Vagina (tissue), 2 donors: ENCODE measurements at places on chromosomes 5 and 9. TPM values are rescaled to one million over a fixed set of nuclear protein-coding genes. Genes with fewer than 3 reads are reported as not detected.

GRCh38 chr5:16550316-16550952, 66.4 kb downstream of the RETREG1 start:
- H3K27ac ChIP-seq: peak overlapping the region; percentile 19
- H3K4me3 ChIP-seq: no peak overlapping the region
- no peak for DNase-seq
- H3K36me3 ChIP-seq: no peaks in the 10 kb centered on the region
- no peaks in the 10 kb centered on the region for H3K27me3 ChIP-seq

DNA sequence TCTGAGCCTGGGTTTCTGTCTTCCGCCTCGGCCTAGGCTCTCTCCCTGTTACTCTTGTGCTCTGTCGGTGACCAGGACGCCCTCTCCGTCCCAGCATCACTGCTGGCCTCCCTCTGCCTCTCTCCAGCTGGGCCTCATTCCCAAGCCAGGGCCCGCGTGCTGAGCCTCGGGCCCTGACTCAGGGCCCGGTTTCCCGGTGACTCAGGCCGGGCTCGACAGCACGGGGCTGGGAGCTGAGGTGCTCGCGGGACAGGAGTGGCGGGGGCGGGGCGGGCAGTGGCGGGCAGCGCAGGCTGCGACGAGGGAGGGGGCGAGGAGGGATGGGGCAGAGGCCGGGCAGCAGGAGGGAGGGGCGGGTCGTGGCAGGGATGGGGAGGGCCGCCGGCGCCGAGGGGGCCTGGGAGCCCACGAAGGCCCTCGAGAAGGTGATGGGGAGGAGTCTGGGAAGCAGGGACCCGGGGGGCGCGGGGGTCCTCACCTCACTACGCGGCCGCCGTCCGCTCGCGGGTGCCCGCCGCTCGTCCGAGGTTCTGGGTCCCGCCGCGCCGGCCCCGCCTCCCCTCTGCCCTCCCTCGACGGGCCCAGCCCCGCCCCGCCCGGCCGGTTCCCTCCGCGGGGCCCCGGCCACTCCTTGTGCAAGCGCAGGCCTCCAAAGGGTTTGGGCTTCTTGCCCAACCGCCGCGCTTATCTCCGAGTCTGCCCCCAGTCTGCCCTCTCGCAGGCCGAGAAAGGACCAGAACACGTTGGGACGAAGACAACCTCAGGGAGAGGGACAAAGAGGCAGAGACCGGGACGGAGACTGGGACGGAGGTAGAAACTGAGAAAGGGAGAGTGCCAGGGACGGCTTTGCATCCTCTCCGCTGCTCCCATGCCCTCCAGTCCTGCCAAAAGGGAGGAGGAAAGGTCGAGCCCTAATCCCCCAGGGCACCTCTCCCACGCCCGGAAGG, at the start of gene ARAP3:
Gene ARAP3 (minus strand): TSS at position 536 of the 947 bp plus-strand sequence. CDS start 1,744 bp downstream, outside the sequence.
- H3K27ac ChIP-seq: peak within 1 kb of the TSS; percentile 76
- H3K4me3 ChIP-seq: peak within 1 kb of the TSS; percentile 49
- no peaks in the 10 kb centered on the region for H3K36me3 ChIP-seq
- H3K27me3 ChIP-seq: no peaks in the 10 kb centered on the region

- no peaks in the 10 kb centered on the region for H3K4me1 ChIP-seq
- no peak overlapping the region for H3K27ac ChIP-seq
- no peak for DNase-seq
- no peak overlapping the region for H3K4me3 ChIP-seq
Observed at GRCh38 chr9:83342006-83342405, 196.2 kb downstream of the FRMD3 start.

GRCh38 chr5:58335518-58335917, 124.4 kb downstream of the PLK2 start:
- no peak overlapping the region for H3K27ac ChIP-seq
- H3K27me3 ChIP-seq: no peaks in the 10 kb centered on the region
- H3K36me3 ChIP-seq: no peaks in the 10 kb centered on the region
- DNase-seq: no peak
- no peaks in the 10 kb centered on the region for H3K4me1 ChIP-seq

- no peaks in the 10 kb centered on the region for H3K36me3 ChIP-seq
- H3K4me3 ChIP-seq: peak overlapping the region; percentile 69
- no peak for DNase-seq
Observed at GRCh38 chr9:21803649-21804048, 1.2 kb downstream of the MTAP start.

GRCh38 chr9:80516679-80517078, 944.9 kb downstream of the TLE4 start:
- DNase-seq: no peak
- no peaks in the 10 kb centered on the region for H3K4me1 ChIP-seq
- H3K27me3 ChIP-seq: no peaks in the 10 kb centered on the region
- H3K36me3 ChIP-seq: no peaks in the 10 kb centered on the region
- no peak overlapping the region for H3K4me3 ChIP-seq
- no peak overlapping the region for H3K27ac ChIP-seq

GRCh38 chr9:133981958-133982681, 10.0 kb downstream of the VAV2 start:
- no peaks in the 10 kb centered on the region for H3K27me3 ChIP-seq
- H3K4me3 ChIP-seq: no peak overlapping the region
- H3K36me3 ChIP-seq: no peaks in the 10 kb centered on the region
- H3K27ac ChIP-seq: no peak overlapping the region
- DNase-seq: no peak
- H3K4me1 ChIP-seq: peaks cover 21% of the 10 kb centered on the region

- no peak overlapping the region for H3K27ac ChIP-seq
- no peak for DNase-seq
- H3K27me3 ChIP-seq: no peaks in the 10 kb centered on the region
Observed at GRCh38 chr9:137721479-137721878, 102.7 kb downstream of the EHMT1 start.

GRCh38 chr9:136403915-136404800, 4.2 kb upstream of the SNAPC4 start:
- no peaks in the 10 kb centered on the region for H3K36me3 ChIP-seq
- no peak overlapping the region for H3K4me3 ChIP-seq
- no peaks in the 10 kb centered on the region for H3K27me3 ChIP-seq
- H3K27ac ChIP-seq: no peak overlapping the region
- DNase-seq: no peak

GRCh38 chr5:59061377-59061776, 478.5 kb downstream of the RAB3C start:
- H3K4me3 ChIP-seq: no peak overlapping the region
- no peak overlapping the region for H3K27ac ChIP-seq
- H3K4me1 ChIP-seq: peaks cover 21% of the 10 kb centered on the region
- H3K27me3 ChIP-seq: no peaks in the 10 kb centered on the region
- no peak for DNase-seq
- no peaks in the 10 kb centered on the region for H3K36me3 ChIP-seq

DNA sequence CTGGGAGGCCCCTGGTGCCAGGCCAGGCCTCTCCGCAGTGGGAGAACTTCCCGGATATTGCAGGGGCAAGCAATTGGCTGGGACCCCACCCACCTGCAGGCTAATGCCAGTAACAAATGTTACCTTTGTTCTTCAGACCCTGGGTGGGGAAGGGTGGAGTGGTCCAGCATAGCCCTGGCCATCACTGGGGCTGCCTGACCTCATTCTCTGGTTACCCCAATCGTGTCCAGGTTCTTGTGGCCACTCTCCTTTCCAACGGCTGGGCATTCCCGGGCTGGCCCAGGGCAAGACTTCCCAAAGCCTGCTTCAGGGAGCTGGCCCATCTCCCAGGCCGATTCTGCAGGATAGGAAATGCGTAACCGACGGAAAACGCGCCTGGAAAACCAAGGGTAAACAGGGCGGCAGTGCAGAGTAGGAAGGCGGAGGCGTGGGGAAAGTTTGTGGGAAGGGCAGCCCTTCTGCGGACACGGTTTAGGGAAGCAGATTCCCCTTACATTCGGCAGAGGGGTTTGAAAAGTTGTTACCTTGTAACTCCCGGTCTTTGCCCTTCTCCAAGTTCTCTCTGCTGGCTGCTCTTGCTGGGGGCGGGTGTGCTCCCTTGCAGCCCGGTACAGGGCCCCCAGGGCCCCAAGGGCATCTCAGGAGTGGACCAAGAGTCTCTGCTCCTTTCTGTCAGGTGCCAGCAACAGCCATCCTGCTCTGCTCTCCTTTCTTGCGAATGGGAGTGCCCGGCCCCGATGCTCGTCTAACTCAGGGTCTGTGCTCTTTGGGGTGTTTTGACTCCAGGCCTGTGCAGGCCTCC, 3.5 kb downstream of the NRARP start:
- H3K27ac ChIP-seq: peak overlapping the region; percentile 51
- H3K4me3 ChIP-seq: peak overlapping the region; percentile 53
- no peak for DNase-seq

GRCh38 chr9:121912812-121913627, 180.1 kb downstream of the TTLL11 start:
- no peak overlapping the region for H3K4me3 ChIP-seq
- H3K27ac ChIP-seq: no peak overlapping the region
- H3K27me3 ChIP-seq: no peaks in the 10 kb centered on the region
- DNase-seq: no peak
- H3K4me1 ChIP-seq: no peaks in the 10 kb centered on the region
- no peaks in the 10 kb centered on the region for H3K36me3 ChIP-seq

GRCh38 chr9:90394871-90395270, 247.8 kb downstream of the DIRAS2 start:
- H3K4me1 ChIP-seq: no peaks in the 10 kb centered on the region
- DNase-seq: no peak
- no peaks in the 10 kb centered on the region for H3K36me3 ChIP-seq
- H3K4me3 ChIP-seq: no peak overlapping the region
- no peaks in the 10 kb centered on the region for H3K27me3 ChIP-seq

DNA sequence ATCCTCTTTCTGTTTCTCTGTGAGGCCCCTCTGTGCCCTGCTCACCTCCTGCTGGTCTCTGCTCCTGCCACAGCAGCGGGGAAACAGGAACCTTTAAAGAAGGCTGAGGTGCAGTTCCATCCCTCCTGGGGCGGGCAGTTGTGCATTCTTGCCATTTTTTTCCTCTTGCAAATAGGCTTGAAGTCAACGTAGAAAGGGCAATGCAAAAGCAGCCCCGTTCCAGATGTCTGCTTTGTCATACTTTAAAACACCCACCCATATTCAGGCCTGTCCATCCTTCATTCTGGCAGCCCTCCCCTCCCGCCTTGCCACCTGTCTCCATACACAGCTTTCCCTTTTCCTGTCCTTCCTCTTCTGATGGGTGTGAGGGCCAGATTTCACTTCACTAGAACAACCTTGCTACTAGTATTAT, 65.4 kb upstream of the KLF9 start:
- no peak for DNase-seq
- H3K27ac ChIP-seq: peak overlapping the region; percentile 95
- peaks cover 97% of the 10 kb centered on the region for H3K4me1 ChIP-seq
- H3K4me3 ChIP-seq: no peak overlapping the region

DNA sequence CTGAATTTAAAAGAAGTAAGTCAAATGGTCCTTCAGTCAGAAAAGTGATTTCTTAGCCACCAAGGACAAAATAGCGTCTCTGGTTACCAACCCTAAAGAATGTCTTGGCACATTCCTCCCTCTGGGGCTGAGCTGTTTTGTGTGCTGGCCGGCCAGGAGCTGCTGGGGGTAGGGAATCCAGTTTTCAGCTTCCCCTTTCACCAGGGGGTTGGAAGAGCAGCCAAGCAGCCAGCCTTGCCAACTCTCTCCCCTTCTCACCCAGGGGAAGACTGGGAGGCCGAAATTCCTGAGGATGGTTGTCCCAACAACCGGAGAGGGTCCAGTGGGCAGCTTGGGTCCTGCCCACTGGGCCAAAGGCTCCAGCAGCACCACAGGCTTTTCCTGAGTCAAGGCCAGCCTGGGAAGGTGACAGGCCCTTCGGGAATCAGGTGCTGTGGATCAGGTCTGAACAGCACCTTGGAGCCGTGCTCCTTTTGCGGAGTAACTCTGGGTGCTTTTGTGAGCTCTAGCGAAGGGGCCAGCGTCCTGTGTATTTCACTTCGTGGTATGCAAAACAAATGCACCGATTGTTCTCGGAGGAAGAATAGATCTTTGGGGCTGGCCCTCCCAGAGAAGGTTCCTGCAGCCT, 4.2 kb downstream of the WWC1 start:
- peaks cover 9% of the 10 kb centered on the region for H3K27me3 ChIP-seq
- no peak overlapping the region for H3K27ac ChIP-seq
- no peak for DNase-seq
- H3K36me3 ChIP-seq: no peaks in the 10 kb centered on the region

- H3K4me3 ChIP-seq: peak overlapping the region; percentile 96
- H3K27me3 ChIP-seq: no peaks in the 10 kb centered on the region
- H3K27ac ChIP-seq: peak overlapping the region; percentile 99
- no peaks in the 10 kb centered on the region for H3K36me3 ChIP-seq
- peaks cover 30% of the 10 kb centered on the region for H3K4me1 ChIP-seq
Observed at GRCh38 chr9:19231126-19231903, 822 bp downstream of the DENND4C start.

DNA sequence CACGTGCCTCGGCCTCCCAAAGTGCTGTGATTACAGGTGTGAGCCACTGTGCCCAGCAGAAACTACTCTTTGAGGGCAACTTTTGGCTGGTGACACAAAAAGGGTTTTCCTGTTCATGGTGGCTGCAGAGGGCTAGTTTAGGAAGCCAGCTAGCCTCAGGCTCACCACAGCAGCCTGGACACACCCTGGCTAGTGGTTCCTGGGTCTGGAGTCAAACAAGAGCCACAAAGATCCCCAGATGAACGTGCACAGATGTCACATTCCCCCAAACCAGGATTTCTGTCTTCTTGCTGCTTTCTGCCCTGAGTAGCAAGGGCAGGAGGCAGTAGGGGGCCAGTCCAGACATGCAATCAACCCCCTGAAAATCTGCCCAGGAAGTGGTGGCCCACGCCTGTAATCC, 6.8 kb downstream of the HBEGF start:
- peaks cover 2% of the 10 kb centered on the region for H3K36me3 ChIP-seq
- DNase-seq: no peak
- peaks cover 21% of the 10 kb centered on the region for H3K4me1 ChIP-seq
- no peaks in the 10 kb centered on the region for H3K27me3 ChIP-seq

DNA sequence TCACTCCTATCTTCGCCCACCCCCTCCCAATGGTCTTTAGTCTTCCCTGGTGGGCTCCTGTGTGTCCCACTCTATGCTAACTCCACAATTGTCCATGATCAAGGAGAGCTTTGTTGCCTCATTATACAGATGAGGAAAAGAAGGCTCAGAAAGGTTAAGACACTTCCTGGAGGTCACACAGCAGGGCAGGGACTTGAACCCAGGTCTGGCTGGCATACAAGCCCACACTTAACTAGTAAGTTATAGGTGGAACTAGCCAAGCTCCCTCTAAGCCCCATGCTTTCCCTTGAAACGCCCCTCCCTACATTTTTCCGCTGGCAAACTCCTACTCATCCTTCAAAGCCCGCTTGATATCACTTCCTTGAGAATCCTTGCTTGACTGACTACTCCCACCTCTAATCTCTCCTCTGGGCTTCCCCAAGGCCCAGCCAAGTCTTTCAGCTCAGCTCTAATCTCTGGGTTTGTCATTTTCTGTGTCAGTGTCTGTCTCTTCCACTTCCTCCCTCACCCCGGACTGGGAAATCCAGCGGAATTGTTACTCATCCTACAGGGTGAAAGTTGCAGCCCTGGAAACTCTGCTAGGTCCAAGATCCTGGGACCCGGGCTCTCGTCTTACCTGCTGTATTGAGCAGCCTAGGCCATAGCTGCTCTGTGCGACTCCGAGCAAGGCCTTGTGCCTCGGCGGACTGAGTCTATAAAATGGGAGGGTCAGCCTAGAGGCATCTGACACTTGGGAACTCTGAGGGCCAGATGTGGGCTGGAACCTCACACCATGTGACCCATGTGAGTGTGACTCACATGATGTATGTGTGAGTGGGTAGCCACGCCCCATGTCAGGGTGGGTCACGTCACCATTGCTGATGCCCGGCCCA, 144.5 kb downstream of the GAPVD1 start:
- no peaks in the 10 kb centered on the region for H3K27me3 ChIP-seq
- DNase-seq: no peak
- H3K4me3 ChIP-seq: no peak overlapping the region

GFRA3 gene
- 4.7 TPM for total RNA-seq

C9orf50 gene
- total RNA-seq: not detected

NRG2 gene
- total RNA-seq: 5.2 TPM

RPP25L gene
- 31.4 TPM for total RNA-seq

GAS1 gene
- total RNA-seq: 163 TPM

DAPK1 gene
- total RNA-seq: 24.6 TPM
